ENCODE measurements at places on chromosomes 3 and 15. TPM values are rescaled to one million over a fixed set of nuclear protein-coding genes. Genes with fewer than 3 reads are reported as not detected.
A peak's percentile ranks its signal among the peaks of the same experiment; 100 is the strongest.

DNA sequence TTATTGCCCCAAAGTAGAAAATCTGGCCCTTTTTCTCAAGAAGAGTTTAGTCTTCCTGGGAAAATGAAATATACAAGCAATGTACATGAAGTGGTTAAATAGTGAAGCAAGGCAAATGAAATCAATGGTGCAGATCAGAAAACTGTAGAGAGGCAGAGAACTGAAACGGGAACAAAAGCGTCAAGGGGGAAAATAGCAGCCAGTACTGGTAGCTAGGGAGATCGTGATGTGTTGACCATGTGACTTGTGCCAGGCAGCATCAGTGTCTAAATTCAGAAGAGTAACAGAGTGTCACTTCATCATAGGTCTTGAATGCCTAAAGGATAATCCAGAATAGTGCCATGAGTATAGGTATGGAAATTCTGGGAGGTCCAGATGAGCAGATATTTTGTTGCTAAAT lies 163.1 kb downstream of the CHL1 start:
- DNase-seq, result no peak

DNA sequence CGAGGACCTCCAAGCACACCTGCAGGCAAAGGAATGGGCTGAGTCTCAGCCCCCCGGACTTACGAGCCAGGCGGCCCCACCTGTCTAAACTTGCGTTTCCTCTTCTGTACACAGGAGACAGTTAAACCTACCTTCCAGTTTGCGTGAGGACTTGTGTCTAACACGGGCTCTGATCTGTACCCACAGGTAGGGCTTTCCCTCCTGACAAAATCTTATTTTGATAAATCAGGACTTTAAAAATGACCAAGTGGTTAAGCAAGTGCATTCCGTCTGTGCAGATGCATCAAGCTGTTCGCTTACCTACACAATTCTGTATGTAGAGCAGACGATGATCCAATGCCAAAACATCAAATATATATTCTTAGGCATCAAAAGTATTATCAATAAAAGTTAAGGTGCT lies 238.0 kb downstream of the XXYLT1 start:
- no peak for DNase-seq

DNA sequence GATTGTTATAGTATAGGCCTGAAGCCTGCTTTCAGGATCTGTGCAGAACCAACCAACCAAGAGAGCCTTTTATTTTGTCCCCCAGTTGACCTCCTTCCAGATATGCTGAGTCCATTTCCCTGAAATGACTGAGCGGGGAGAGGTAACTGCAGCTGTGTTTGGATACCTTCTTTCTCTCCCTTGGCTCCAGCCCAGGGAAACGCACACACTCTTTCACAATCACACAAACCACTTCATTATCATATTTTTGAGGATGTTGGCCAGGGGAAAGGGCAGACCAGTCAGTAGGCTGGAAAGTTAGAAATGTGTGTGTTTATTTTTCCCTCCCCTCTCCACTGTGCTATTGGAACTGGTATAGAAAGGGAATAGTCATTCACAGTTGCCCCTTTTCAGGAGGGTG lies 417.7 kb upstream of the TBL1XR1 start:
- DNase-seq, result peak; percentile 97

DNA sequence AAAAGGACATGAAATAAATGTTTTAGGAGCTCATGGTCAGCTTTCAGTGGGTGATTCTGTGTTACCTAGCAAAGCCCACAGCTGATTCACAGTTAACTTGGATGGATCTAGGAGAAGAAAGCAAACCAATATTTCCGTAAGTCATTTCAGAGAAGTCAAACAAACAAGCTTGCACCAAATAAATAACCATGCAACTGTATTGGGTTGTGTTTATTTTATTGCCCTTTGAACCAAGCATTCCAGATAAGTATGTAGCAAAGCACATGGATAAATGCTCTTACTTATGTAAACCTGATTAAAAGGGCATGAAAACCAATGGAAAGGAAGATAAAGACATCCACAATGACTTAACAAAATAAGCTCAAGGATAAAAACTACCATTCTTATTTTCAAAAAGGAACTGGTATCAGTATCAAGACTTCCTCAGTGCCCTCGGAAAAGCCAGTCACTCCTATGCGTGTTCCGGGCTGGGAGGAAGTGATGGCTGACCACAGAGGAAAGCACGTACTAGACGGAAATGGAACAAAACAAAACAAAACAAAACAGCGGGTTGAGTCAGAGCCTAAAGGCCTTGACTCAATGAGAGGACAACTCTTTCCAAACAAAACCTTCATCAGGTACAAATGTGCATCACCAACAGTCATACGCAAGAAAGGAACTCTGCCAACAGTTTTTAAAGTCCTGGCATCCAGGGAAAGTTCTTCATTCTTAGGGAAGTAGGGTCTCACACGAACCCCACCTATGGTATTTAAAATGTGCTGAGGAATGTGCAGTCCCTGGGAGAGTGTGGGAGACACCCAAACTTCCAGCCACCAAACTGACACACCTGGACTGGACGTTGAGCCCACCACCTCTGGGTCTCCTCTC lies 103.3 kb downstream of the SNRK start:
- DNase-seq, result peak; percentile 88

DNA sequence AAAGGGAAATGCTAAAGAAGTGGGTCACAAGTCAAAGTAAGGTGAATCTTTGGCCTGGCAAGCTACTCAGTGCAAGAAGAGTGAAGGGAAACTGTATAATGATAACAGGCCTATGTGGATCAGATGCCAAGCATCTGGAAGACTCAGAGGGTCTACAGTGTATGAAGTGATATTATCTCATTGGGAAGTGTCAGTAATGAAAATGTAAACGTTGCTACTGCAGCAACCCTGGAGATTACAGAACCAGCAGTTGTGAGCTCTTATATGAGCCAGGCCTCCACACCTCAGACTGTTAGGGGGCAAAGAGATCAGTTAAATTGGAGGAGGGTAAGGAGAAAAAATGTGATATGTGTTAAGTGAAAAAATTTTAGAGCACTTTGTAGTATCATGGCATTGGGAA lies 195.4 kb upstream of the DPH6 start:
- no peak for DNase-seq

DNA sequence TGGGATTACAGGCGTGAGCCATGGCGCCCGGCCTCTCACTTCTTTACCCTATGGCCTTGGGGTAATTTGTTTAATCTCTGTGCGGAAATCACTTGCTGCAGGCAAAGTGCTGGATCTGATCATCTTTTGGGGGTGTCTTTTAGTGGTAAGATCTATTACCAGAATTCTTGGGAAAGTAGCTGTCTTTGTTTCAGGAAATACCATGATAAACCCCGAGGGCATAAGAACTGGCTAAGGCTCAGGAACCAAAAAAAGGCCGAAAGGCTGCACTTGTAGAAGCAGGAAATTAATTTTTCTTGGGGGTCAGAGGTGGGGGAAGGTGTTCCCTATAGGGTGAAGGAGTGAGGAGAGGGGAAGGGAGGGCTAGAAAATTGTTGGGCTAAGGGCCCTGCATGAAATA lies 22.7 kb upstream of the IGF2BP2 start:
- no peak for DNase-seq

GRCh38 chr3:37737134-37737533 lies 124.5 kb upstream of the CTDSPL start:
- no peak for DNase-seq

GRCh38 chr3:124529826-124530571 lies 200.3 kb upstream of the UMPS start:
- no peak for DNase-seq

- no peak for DNase-seq
Measured at GRCh38 chr15:25179673-25180511, 225.1 kb downstream of the SNRPN start.

GRCh38 chr3:190495796-190496195 lies 18.1 kb upstream of the IL1RAP start:
- DNase-seq, result no peak

- no peak for DNase-seq
Measured at GRCh38 chr15:31027910-31028578, 36.6 kb upstream of the MTMR10 start.

DNA sequence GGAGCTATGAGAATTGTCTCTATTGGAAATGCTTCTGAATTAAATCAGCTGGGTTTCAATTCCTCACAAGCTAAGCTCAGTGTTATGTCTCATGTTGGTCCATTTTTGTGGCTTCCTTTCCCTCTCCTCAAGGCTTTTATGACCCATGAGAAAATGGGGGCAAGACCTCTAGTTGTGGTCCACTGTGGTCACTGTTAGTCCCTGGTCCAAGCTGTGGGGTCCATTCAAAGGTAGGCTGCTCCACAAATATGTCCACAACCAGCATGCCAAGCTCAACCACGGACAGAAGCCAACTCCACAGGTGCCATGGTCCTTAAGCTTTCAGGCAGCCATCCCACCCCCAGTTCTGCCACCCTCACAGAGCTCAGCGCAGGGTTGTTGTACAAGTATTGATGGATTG lies 14.9 kb upstream of the TPM1 start:
- no peak for DNase-seq

DNA sequence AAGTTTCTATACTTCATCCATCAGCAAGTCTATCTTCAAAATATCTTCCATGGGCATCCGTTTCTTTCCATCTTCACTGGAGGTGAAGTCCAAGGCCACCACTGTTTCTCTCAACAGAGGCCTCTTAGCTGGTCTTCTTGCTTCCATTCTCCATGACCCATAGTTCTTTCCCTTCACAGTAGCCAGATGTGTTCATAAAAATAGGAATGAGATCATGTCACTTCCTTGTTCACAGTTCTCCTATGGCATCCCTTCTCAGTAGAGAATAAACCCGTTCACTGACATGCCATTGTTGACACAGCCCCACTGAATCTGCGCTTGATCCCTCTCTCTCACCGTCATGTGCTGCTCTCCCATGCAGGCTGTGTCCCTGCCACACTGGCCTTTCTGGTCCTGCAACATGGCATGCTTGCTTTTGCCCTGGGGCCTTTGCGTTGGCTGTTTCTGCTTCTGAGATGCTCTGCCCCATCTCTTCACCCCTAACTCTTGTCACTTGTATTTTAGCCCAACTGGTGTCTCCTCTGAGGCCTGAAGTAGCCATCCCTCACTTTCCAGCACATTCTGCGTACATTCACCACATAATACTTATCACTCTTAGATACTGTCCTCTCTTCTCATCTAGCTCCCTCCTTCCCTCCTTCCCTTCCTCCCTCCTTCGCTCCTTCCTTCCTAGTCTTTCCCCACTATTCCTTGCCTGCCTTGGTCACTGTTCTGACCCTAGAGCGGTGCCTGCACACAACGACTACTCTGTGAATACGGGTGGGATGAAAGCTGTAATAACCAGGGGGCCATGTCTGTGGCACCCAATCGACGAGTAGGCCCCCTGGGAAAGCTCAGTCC lies 42.0 kb downstream of the STARD5 start:
- DNase-seq, result no peak

DNA sequence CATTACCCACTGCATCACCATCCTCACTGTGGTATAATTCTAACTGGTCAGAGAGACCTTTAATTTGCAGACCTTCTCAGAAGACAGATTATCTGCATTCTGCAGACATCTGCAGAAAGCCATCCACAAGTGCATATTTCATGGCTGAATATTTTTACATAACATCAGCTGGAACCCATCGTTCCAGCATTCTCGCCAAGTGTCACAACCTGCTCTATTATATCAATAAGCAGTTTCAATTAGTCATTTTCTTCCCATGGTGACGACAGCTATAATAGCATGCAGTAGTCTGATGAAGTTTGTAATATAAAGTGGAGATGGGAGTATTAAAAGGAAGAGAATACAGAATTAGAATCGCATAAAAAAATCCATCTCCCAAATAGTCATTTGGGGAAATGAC lies 334.7 kb downstream of the FHIT start:
- DNase-seq, result no peak

DNA sequence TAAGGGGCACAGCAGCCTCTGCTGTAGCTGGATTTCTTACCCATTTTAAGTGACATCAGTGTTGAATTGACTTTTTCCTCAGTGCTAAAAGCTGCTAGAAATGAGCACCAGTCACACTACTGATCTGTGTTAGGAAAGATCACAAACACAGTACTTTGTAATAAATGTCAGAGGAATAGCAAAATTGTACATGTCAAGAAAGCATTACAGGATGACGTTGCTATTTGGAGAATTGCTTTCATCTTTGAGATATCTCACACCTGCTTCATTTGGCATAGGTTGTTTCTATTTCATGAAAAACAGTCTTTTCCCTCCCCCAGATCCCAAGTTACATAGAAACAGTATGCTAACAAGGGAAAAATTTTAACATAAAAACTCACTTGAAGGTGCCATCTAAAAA lies 77.8 kb downstream of the SLC25A26 start:
- no peak for DNase-seq

DNA sequence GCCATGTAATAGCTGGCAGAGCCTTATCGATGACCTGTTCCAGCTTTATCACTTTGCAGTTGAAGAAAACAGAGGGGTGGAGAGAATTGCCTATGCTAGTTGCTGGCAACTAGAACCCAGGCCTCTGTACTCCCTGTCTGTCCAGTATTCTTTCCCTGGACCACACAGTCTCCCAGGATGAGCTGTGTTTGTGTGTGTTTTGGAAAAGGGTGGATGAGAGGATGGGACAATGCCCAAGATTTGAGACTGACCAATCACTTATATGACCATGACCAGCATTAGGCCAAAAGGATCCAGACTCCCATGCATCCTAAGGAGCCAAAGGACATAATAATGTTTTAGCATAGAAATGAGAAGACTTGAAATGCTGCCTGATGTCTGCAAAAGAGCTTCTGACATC lies 102.6 kb downstream of the CD200R1L start:
- no peak for DNase-seq

GRCh38 chr3:146431240-146431639 lies 38.1 kb downstream of the PLSCR2 start:
- peak; percentile 72 for DNase-seq

DNA sequence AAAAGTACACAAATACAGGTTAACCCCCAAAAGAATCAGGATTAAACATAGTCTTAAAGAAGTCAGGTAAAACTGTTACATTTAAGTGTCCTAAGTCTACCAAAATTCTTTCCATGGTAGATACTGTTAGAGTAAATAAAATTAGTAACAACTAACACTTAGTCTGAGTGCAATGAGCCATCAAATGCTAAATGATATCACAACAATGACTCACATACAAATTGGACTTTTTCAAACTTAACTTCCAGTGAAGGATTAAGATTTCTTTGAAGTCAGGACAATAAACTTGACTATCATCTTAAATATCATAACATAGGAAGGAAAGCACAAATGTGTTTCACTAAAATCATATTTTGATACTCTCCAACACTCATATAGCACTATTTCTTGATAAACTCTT lies 43.9 kb downstream of the ZNF148 start:
- no peak for DNase-seq

Gene DUOX1
- polyA plus RNA-seq, result not detected

Gene CNTN6
- polyA plus RNA-seq, result not detected

Gene XCR1
- not detected for polyA plus RNA-seq

Gene CKMT1A
- polyA plus RNA-seq, result not detected

Gene PLA2G4F
- not detected for polyA plus RNA-seq

Gene OSTN
- not detected for polyA plus RNA-seq

Gene ZNF80
- not detected for polyA plus RNA-seq

Gene MGLL
- 60.6 TPM for polyA plus RNA-seq

Gene KCNAB1
- 0.13 TPM for polyA plus RNA-seq

Gene AHSG
- polyA plus RNA-seq, result not detected

Gene MYO5C
- polyA plus RNA-seq, result 0.03 TPM

Gene SPTSSB
- polyA plus RNA-seq, result not detected

Gene RAB27A
- 13.7 TPM for polyA plus RNA-seq

Gene GABRR3
- not detected for polyA plus RNA-seq
